ENCODE measurements at places on chromosomes 1 and 21. TPM values are rescaled to one million over a fixed set of nuclear protein-coding genes. Genes with fewer than 3 reads are reported as not detected.

TLCD4 gene
- 3.1 TPM for polyA plus RNA-seq

NHLH2 gene
- not detected for polyA plus RNA-seq

CFHR1 gene
- polyA plus RNA-seq: not detected

TRIM46 gene
- polyA plus RNA-seq: 0.14 TPM

AGMAT gene
- polyA plus RNA-seq: 11.8 TPM

S100A9 gene
- polyA plus RNA-seq: 44.6 TPM

ZNF644 gene
- polyA plus RNA-seq: 67.5 TPM
